Skeletal muscle cell (primary cell): ENCODE measurements at places on chromosomes 5 and 9.

- DNase-seq: no peak
Observed at GRCh38 chr9:128078504-128079434, 10.7 kb downstream of the SLC25A25 start.

DNA sequence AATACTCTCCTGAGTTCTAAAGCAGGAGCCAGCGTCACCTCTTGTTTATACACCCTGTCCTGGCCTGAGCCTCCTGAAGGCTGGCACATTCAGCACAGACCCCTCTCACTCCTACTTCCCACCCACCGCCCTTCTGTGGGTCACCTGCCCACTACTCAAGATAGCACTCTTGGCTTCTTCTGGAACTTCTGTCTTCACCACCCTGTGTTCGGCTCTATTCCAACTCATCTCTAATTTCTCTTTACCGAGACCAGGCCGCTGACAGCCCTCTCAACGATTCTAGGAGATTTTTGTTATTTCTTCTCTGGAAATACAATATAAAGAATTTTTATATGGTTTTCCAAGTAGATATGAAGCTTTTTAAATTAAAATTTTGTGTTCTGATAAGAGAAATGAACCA, 57.4 kb downstream of the IRF1 start:
- no peak for DNase-seq

DNA sequence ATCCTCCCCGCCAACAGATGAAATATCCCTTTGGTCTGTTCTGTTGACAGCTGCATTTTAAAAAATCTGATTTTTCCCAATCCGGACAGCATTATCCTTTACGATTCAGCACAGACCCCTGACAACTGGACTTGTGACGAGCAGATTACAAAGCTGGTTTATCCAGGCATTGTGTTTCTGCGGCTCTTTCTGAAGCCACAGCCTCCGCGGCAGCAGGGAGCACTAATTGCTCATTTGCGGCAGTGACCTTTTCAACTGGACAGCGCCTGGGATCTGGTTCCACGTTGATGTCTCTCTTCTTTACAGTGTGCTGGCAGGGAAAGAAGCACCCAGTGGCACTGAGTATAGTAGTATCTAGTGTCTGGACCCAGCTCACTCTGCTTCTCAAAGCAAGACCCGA, 351.2 kb downstream of the ZNF608 start:
- DNase-seq: no peak

DNA sequence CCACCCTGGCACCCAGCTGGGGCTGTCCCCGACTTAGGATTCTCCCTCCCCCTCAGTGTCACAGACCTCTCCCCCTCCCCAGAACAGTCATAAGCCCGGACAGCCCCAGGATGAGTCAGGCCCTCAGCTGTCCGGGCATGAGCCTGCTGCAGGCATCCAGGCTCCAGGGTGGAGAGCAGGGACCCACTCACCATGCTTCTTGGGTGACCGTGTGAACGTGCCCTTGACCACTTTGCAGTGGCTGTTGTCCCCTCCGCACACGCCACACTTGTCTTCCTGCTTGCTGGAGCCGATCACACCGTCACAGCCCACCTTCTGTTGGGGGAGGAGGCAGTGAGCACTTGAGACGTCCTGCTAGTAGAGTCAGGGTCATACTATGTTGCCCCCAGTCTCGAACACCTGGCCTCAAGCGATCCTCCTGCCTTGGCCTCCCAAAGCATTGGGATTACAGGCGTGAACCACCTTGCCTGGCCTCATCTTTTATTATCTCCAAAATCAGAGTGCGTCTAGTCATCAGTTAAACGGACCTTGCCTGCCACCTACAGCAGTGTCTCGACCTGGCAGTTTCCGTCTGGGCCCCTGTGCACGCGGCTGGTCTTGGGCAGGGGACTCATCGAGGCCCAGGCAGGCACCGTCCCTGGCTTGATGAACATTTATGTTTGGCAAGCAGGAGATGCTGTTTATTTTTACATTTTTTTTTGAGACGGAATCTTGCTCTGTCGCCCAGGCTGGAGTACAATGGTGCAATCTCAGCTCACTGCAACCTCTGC, 72.6 kb downstream of the ZNF354C start:
- DNase-seq: no peak

GRCh38 chr9:14710804-14711203, 11.7 kb downstream of the CER1 start:
- DNase-seq: no peak

GRCh38 chr9:99828417-99829176, 6.9 kb downstream of the NR4A3 start:
- DNase-seq: no peak

- no peak for DNase-seq
Observed at GRCh38 chr9:71037521-71037920, 83.9 kb downstream of the TRPM3 start.

GRCh38 chr5:99076723-99077640, 148.2 kb upstream of the CHD1 start:
- no peak for DNase-seq

DNA sequence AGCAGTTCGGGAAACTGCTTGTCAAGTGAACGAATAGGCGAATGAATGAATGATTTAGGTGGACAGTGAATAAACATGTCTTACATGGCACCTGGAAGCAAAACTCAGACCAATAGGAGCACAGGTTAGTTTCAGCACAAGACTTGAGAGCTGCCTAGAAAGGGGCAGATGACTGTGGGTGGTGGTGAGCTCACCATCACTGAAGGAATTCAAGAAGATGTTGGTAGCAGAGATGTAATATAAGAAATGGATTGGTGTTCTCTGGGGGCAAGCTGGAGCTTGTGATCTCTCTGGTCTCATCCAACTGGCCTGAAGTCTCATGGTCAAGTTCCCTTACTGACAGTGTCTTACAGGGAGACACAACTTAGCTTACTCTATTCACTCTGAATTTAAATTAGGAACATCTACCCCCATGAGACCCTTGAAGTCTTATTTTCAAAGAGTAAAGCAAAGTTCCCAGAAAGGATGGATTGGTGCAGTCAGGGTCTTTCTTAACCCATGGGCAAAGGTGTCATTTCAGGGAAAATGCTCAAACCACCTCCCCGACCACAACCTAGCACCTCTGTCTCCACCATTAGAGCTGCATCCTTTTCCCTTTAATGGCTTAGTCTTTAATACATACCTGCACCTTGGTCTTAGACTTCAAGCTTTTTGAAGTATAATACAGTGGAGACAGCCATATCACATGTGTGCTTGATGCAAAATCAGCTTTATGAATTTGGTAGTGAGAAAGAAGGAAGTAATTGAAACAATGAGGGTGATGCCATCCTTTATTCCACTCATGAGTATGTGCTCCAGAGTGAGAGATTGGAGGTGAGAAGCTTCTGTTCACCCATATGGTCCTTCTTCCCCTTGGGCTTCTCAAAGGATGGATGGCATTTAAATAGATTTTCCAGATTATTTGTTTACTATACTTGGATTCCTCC, 5.1 kb downstream of the LCP2 start:
- DNase-seq: no peak

GRCh38 chr5:10452768-10453331, 11.2 kb downstream of the ROPN1L start:
- no peak for DNase-seq

DNA sequence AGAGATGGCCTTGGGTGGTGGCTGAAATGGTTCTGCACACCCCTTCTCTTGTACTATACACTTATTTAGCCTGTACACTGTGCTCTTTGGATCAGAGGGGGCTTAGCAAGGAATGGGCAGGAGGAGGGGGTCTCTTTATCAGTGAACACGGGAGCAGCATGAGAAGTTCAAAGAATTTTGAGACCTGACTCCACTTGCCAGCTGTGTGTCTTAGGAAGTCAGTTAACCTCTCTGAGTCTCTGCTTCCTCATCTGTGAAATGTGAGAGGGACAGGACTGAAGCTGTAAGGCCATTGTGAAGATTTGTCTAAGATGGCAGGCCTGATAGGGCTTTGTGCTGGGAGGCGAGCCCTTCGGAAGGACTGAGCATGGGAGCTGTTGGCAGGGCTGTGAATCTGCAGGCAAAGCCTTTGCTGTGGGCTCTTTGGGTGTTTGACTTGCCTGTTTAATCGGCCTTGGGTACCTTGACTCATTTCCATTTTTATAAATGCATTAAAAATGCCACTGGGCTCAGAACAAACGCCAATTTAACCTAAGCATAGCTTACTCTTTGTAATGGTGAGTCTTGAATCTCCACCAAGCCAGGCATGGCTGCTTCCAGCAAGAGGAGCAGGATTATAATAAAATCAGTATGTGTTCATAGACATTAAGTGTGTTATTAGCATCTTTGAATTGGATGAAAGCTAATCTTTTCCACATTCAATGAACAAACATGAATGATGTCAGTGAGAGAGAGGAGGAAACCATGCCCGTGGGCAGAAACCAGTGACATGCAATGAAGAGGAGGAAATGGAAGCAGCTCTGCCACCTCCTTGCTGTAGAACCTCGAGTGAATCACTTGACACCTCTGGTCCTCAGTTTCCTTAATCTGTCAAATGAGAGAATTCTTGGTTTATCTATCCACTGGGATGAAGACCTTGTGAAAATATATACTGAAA, 89.4 kb downstream of the MACROH2A1 start:
- DNase-seq: no peak

DNA sequence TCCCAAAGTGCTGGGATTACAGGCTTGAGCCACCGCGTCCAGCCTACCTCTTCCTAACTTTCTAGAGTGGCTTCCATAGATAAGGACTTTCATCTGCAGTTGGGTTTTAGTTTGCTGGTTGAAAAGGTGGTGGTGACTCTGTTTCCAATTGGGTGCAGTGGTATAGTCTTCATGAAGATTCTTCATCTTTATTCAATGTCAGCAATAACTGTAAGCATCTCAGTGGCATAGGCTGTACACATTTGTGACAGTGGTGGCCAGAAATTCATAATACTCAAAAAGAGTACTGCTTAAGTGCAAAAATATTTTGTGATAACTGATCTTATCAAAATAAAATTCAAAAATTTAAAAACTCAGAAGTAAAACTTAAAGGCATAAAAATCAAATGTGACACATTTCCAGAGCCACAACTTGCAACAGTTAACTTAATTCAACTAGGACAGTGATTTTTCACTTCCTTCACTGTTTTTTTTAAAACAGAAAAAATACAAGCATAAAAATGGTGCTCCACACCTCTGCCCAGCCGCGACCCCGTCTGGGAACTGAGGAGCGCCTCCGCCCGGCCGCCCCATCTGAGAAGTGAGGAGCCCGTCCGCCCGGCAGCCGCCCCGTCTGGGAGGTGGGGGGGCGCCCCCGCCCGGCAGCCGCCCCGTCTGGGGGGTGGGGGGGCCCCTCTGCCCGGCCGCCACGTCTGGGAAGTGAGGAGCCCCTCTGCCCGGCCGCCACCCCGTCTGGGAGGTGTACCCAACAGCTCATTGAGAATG, 56.4 kb upstream of the CDK5RAP2 start:
- DNase-seq: no peak

DNA sequence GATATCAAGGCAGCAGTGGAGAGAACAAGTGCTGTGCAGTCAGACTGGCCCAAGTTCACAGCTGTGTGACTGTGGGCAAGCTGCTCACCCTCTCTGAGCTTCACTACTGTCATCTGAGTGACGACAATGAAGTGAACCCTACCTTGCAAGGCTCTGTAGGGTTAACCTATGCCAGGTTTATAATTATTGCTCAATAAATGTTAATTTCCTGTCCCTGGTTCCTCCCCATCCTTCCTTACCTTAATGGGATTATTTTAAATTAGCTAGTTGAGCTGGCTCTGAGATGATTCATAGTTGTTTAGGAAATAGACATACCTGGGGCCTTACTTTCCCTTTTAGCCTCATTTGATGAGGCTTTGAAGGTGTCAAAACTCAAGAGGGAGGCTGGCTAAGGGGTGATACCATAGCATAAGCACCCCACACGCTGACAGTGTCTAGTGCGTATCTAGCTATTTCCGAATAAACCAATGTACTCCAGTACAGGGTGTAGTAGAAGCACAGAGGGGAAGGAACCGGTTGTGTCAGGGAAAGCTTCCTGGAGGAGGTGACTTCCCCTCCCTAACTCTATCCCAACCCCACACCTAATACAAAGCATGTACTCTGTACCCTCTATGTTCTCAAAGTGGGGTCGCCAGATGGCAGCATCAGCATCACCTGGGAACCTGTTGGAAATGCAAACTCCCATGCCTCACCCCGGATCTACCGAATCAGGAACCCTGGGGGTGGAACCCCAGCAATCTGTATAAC, 63.3 kb upstream of the SLC25A51 start:
- DNase-seq: no peak

- DNase-seq: peak; percentile 4
Observed at GRCh38 chr5:168528521-168529373, at the start of gene FBLL1. Gene FBLL1, plus strand, starts transcription at chr5:168529305. Its CDS starts 200 bp downstream, at chr5:168529505.

DNA sequence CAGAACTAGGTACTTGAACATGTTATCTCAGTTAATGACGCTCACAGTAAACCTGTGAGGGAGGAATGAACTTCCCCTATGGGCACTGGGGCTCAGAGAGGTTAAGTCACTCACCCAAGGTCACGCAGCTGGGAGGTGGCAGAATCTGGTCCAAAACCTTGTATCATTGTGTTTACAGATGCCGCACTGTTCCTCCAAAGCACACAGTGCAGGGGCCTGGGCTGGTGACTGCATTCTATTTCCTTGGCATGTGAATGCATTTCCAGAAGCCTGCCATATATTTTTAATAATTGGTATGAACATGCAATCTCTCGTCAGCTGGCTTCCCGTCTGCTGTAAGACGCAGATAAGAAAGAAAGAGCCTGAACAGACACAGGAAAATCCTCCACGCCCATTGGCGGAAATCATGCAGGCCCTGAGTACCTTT, 77.0 kb upstream of the TBC1D2 start:
- no peak for DNase-seq

- peak; percentile 39 for DNase-seq
Observed at GRCh38 chr5:77301447-77301883, 91.0 kb downstream of the PDE8B start.

- no peak for DNase-seq
Observed at GRCh38 chr5:172886476-172886875, 52.4 kb downstream of the ERGIC1 start.

GRCh38 chr5:38259062-38259808, 876 bp downstream of the EGFLAM start:
- no peak for DNase-seq

DNA sequence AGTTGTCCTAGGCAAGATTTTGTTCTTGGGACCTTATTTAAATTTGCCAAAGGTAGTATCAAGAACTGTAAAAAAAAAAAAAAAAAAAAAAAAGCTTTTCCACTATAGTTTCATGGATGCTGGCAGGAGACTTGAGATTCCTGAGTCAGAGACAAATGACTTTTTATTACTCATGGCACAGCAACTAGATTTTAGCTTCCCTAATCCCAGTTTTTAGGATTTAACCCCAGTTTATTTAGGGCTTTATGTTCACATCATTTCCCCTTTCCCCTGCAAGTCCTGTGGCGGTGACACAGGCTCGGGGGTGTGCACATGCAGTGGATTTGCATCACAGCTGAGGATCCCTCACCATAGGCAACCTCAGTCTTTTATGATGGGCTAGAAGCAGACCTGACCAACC, 144.9 kb downstream of the GOLPH3 start:
- DNase-seq: no peak

DNA sequence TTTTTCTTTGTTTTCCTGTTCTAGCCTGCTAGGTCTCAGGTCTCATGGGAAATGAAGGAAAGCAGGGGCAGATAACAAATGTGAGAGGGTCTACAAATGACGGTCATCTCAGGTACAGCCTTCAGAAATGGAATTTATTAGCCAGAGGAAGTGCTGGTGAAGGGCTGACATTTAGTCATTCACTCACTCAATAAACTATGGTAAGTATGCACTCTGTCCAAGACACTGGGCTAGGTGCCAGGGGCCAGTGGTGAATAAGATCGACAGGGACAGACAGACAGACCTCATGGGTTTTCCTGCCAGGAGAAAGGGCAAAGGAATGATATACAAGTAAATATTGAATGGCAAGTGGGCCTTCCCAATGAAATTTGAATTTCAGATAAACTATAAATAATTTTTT, 6.3 kb downstream of the PDE6A start:
- peak; percentile 59 for DNase-seq

- no peak for DNase-seq
Observed at GRCh38 chr9:92894711-92895362, 17.0 kb upstream of the ZNF484 start.
